ENCODE measurements at places on chromosomes 7 and 10.

DNA sequence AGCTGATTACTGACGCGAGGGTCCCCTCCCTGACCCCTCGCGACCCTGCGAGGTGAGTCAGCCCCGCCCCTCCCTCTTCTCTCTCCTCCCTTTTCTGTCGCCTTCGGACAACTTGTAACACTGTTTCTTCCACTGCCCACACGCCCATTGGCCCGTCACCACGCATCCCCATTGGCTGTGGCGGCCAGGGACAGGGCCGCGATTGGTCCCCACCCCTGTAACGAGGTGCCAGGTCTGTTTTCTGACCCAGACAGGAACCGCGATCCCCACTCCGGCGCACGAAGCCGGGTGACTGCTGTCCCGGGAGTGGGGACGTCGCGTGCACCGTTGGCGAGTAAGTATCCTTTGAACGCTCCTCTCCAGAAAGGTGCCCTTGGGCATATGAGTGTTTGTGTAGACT is at the start of gene STRA8:
Gene STRA8 (plus strand): TSS at position 269 of the 400 bp plus-strand sequence. CDS start 6,687 bp downstream, outside the sequence.
- no peak for DNase-seq

GRCh38 chr7:157271991-157272324 is 64.8 kb upstream of the DNAJB6 start:
- DNase-seq = peak; percentile 50

DNA sequence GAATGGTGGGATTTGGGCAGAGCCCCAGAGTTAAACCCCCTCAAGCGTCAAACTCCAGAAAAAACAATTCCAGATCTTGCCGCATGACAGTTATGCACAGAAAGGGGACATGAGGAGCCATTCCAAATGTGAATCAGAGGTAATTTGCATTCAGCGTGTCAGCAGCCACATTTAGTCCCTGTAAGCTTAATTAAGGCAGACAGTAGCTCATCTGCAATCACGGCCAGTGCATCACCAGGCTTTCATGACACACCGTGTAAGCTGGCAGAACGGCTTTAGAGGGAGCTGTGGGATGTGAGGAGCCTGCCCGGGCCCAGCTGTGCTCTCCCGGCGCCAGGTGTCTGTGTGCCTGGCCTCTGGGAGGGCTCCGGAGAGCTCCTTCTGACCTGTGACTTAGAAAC is 18.7 kb upstream of the PRKAG2 start:
- no peak for DNase-seq

GRCh38 chr7:93575555-93576399 is 1.3 kb upstream of the CALCR start:
- no peak for DNase-seq

GRCh38 chr7:44218418-44219201 is 17.8 kb downstream of the YKT6 start:
- no peak for DNase-seq

GRCh38 chr7:23336086-23336485 is 36.9 kb downstream of the MALSU1 start:
- no peak for DNase-seq

DNA sequence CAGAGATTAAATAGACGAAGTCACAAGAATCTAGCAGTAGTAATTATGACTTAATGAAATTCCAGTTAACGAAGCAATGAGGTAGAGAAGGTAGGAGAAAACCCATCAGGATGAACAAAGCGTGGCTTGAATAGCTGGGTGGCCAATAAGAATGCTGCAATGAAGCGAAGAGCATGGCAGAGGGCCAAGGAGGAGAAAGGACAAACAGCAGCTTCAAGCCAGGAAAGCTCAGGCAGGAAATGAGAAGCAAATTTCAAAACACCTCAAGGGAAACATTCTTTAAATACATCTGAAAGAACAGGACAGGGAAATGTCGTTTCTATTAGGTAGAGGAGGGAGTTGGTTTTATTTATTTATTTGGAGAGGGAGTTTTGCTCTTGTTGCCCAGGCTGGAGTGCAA is 122.5 kb downstream of the KIAA1217 start:
- no peak for DNase-seq

DNA sequence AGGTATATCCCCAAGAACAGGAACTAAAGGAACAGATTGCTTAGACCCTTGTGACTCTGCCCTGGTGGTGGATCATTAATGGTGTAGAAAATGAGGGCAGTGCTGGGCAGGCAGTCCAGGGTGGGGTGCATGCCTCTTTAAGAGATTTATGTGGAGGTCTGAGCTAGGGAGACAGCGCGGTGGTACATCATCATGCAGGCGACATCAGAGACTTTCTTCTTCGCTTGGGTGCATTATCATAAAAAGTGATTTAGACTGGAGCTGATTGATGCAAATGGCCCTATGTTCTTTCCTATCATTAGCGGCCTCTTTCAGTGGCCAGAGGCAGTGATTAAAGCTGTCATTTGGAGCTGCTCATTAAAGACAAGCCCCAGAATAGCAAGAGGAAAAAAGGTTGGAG is 519.1 kb upstream of the GALNT17 start:
- DNase-seq = no peak

DNA sequence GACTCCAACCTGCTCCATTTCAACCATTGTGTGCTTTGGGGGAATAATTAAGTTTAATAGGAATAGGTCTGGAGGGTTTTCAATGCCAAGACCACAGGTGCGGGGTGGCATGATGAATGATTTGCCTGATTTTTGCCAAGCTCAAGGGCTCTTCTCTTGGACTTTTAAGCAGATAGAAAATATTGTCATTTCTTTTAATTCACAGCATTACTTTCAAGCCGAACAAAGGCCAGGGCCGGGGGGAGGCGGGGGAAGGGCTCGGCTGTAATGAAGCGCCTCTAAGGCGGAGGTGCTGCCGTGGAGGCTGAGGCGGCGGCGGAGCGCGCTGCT is 6.5 kb downstream of the PTF1A start:
- no peak for DNase-seq

DNA sequence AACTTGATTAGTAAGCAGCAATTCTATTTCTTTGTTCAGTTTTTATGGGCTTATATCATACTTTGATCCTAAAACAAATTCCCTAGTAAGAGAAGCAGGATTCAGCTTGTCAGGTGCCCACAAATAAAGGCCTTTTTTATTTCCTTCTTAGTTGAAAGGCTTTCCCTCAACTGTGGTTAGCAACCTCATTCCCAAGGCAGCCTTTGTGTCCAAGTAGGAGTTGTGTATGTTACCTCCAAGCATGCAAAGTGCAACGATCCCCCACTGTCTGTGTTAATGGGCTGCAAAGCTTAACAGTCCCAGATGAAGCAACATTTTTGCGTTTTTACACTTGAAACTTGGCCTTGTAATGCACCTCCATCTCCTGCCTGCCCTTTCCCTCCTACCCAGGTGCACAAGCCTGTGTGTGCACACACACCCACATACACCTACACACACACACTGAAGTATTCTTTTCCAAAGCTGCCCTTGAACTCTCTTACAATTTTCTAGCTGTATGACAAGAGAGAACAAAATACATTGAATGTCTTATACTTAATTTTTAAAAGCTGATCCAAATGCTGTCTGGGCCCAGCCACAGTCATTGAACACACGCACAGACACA is 278.2 kb downstream of the SNX13 start:
- DNase-seq = no peak

- DNase-seq = no peak
Measured at GRCh38 chr7:151896486-151896885, 19.6 kb upstream of the PRKAG2 start.

Measured in suppressor macrophage treated with lipopolysaccharide for 4 hours (primary cell).